ENCODE measurements at places on chromosomes 4 and X.

GRCh38 chr4:8132947-8133705 is 25.5 kb downstream of the ABLIM2 start:
- no peak for DNase-seq

GRCh38 chr4:35025152-35025834 is 1219.0 kb downstream of the ARAP2 start:
- DNase-seq, result no peak

DNA sequence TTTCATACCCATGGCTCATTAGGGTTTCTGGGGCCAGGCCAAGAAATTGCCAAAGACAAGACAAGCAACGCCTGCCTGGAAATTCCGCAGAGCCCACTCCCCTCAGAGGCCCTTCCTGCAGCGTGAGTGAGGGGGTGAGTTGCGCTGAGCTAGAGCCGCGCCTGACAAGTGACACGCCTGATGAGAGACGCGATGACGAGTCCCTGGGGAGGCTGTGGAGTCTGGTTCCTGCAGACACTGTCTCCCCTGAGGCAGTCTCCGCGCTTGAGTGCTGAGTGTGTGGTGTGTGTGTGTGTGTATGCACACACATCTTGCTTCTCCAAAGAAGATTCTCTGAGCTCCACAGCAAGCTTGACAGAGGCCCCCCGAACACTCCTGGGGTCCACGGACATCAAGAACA is 269.8 kb downstream of the BCOR start:
- no peak for DNase-seq

GRCh38 chrX:2388669-2389068 is 112.1 kb downstream of the DHRSX start:
- no peak for DNase-seq

GRCh38 chrX:63275127-63275526 is 76.0 kb downstream of the SPIN4 start:
- peak; percentile 25 for DNase-seq
